ENCODE measurements at places on chromosomes 16 and 17.

DNA sequence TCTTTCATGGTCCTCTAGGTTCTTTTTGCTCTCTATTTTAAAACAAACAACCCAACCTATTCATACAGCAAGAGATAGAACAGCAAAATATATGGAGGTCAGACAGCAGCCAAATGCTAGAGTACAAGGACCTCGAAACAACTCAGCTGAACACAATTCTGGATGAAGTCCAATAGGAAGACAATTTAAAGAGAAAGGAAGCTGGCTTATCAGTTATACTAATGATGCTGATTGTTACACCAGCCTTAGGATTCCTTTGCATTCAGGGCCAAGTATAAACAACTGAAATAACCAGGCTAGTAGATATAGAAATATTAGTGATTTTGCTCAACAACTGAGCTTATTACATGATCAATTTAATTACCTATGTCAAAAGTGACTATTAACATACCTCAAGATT is 2.5 kb downstream of the SSH2 start:
- DNase-seq, result peak; percentile 13

DNA sequence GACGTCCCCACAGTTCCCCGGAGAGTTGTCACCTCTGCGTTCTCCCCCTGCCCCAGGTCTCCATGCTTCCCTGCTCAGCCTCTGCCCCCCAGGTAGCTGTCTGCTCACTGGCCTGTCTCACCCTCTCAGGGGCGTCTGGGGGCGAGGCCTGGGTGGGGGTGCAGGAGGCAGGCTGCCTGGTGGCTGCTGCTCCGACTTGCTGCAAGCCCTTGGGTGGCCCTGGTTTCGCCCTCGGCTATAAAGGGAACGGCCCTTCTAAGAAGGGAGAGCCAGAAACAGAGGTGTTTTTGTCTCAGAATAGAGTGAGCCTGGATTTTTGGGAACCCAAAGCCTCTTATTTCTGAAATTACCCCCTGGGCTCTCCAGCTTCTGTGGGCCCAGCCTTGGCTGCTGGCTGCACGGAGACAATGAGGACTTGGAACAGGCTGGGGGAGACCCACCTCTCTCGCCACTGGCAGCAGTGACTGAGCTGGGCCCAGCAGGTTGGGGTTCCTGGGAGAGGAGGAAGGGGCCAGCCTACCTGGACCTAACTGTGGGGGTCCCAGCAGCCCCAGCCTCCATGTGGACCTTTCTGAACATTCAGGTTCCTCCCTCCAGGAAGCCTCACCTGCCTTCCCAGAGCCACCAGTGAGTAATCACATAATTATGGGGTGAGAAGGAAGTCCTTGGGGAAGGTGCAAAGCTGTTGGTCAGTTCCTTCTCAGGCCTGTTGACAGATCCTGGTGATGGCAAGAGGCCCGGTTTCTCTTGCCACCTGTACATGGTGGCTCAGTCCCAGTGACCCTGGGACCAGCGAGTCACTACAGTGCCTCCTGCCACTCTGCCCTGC is 15.5 kb upstream of the SPNS2 start:
- DNase-seq, result peak; percentile 50

- DNase-seq, result peak; percentile 61
These were observed at the start of gene DLX3 for GRCh38 chr17:49995055-49995738. Gene DLX3 (minus strand): TSS chr17:49995224. CDS start chr17:49994998, 226 bp downstream.

GRCh38 chr17:15413101-15413771 is 54.2 kb downstream of the CDRT4 start:
- DNase-seq, result no peak

- DNase-seq, result peak; percentile 53
These were observed 2.8 kb downstream of the TOB1 start for GRCh38 chr17:50863221-50863843.

DNA sequence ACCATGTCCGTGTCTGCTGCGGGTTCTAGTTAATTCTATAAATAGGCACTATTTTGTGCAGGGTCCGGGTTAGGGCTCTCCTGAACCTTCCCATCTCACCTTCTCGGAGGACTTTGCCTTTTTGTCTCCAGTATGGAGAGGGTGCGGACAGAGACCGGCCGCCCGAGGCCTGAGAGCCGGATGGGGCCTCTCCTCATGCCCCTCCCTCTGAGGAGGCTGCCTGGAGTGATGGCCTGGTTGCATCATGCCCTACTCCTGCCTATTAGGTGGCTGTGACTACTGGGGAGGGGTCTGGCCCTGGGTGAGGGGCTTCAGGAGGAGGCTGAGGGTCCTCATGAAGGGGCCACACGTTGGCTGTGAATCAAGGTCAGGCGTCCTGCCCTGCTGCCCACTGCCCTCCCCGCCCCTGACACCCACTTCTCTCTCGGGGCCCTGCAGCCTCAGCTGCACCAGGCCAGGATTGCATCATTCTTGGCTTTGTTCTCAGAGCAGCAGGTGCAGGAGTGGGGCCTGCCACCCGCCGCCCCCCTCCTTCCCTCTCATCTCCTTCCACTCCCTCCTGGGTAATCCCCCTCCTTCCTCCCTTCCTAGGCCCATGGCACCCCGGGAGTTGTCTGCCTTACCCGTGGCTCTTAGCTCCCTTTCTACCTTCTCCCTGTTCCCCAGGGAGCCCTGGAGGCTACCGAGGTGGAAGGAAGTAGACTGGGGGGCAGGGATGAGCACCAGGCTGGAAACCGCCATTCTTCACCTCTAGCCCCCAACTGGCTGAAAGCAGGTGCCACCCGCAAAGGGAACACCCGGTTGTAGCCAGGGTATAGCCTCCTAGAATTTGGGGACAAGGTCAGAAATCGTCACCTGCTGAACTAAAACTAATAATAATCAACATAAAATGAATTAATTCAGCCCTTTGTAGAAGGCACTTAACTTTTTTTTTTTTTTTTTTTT is 12.7 kb upstream of the ARHGAP23 start:
- DNase-seq, result peak; percentile 75

DNA sequence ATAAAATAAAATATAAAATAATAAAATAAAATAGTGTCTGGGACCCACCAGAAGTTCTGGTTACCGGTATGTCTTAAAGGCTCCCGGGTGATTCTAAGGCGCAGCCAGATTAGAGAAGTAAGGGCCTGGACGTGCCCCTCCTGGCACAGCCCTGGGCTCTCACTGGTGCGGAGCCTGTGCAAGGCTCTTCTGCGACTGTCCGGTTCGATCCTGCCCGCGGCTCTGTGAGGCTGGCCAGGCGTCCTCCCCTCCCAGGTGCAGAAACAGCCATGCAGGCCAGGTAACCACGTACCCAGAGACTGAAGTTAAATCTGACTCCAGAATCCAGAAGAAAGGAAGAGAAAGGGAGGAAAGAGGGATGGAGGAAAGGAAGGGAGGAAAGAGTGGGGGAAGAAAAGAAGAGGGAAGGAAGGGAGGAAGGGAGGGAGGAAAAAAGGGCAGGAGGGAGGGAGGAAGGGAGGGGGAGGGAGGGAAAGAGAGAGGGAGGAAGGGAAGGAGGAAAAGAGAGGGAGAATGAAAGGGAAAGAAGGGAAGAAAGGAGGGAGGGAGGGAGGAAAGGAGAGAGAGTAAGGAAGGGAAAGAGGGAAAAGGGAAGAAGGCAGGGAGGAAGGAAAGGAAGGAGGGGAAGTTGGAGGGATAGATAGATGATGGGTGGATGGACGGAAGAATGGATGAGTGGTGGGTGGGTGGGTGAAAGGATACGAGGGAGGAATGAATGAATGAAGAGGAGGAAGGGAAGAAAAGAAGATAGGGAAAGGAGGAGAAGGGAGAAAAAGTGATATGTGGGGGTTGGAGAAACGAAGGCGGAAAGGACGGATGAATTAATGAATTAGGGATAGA is 42.3 kb downstream of the C16orf82 start:
- no peak for DNase-seq

DNA sequence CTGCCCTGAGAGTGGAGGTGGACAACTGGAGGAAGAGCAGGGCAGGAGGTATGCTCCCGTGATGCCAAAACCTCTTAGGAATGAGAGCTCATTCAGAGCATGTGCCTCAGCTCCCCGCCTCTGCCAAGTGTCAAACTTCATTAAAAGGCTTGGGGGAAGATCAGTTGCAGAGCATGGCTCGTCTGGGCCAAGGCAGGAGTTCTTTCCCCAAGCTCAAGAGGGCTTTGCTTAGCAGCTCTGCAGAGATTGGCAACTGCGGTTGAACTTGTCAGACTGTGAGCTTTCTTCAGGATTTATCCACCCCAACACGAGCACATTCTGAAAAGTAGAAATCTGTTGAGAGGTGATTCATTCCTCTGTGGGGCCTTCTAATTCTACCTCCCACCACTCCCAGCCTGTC is 248.1 kb downstream of the HS3ST3A1 start:
- DNase-seq, result no peak

- DNase-seq, result no peak
These were observed 105.1 kb downstream of the PARN start for GRCh38 chr16:14524979-14525378.

DNA sequence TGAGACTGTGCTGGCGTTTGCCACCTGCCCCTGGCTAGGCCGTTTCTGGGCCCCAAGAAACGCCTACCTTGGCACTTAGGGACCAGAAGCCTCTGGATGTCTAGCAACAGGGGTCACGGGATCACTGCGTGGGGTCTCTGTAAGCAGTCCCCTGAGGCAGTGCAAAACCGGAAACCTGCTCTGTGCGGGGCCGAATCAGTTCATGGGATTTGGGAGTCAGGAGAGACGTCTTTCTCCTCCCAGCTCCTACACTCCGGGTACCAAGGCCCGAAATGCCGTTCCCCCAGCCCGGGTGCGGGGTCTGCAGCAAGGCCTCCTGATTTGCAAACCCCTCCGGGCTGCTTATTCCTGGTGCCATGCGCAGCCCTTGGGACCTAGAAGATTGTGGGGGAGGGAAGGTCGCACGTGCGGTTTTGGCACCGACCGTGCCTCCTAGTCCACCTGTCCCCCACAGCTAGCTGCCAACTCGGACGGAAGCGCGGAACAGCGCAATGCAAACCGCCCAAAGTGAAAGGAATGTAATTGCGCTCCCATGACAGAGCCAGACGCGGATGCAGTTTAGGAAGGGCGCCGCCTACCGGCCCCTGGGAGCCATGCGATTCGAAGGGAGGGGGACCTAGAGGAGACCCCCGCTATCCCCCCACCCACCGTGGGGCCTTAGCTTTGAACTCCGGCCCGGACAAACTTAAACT is 6.5 kb downstream of the IRX5 start:
- DNase-seq, result no peak

DNA sequence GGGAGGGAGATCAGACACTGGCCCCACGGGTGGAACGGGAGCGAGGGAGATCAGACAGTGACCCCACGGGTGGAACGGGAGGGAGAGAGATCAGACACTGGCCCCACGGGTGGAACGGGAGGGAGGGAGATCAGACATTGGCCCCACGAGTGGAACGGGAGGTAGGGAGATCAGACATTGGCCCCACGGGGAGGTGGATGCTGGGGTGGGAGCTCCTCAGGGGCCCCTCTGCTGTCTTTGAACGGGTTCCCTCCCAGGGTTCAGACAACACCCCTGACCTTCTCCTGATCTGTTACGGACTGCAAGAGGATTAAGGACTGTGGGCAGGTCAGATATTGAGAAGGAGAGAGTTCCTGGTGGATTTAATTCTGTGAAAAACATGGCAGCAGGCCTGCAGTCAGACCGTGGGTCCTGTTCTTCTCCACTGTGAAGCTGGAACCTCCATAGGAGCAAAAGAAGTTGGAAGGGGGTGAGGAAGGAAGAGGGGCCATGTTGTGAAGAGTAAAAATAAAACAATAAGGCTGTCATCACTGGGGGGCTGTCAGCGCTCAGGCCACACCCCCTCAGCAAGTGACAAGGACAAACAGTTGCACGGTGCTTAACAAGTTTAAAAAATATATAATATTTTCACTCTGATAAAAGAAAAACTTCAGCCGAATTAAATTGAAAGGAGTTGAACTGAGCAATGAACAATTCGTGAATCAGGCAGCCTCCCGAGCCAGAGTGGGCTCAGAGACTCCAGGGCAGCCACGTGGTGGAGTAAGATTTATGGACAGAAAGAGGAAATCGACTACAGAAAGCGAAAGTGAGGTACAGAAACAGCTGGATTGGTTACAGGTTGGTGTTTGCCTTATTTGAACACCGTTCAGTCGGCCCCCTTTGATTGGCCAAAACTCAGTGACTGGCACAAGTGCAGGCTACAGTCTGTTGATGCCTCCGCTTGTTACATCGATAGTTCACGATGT is 348.7 kb upstream of the TNRC6C start:
- no peak for DNase-seq

- DNase-seq, result no peak
These were observed 27.5 kb downstream of the OR1D5 start for GRCh38 chr17:3035968-3036280.

DNA sequence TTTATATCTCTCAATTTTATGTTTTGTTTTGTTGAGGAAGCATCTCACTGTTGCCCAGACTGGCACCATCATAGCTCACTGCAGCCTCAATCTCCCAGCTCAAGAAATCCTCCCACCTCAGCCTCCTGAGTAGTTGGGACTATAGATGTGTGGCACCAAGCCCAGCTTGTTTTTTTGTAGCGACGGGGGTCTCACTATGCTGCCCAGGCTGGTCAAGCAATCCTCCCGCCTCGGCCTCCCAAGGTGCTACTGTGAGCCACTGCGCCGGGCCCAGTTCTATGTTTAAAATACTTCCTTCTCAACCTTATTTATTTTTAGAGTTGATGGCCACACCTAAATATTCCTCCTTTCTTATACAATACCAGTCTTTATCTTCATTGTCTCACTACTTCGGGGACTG is 1.9 kb upstream of the NFE2L1 start:
- DNase-seq, result no peak

- no peak for DNase-seq
These were observed 98.7 kb upstream of the SDK2 start for GRCh38 chr17:73742948-73743381.

DNA sequence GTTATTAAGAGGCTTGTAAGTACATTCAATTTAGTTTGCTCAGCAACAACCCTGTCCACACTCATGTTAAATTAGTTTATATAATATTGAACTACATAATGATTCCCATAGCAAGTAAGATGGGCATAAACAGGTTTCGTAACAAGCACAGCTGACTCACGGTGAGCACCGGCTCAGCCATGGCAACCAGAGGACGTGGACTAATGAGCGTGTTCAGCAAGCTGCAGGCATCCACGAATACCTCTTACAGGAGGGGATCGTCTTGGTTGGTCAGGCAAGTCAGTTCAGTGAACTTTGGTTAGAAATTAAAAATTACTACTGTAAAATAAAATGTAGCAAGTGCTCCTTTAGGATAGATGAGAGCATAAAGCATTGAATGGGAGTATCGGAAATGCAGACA is 58.4 kb downstream of the ELAC2 start:
- DNase-seq, result no peak

- no peak for DNase-seq
These were observed 81.3 kb downstream of the METRNL start for GRCh38 chr17:83160443-83161297.

DNA sequence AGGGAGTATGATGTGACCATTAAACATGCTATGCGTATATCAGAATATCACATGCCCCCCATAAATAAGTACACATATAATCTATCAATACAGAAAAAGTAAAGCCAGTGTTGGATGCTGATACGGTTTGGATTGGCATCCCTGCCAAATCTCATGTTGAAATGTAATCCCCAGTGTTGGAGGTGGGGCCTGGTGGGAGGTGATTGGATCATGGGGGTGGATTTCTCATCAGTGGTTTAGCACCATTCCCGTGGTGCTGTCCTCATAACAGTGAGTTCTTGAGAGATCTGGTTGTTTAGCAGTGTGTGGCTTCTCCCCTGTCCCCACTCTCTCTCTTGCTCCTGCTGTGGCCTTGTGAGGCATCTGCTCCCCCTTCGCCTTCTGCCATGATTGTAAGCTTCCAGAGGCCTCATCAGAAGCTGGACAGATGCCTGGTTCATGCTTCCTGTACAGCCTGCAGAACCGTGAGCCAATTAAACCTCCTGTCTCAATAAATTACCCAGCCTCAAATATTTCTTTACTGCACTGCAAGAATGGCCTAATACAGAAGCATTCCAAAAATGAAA is 88.9 kb downstream of the AATF start:
- DNase-seq, result no peak

- DNase-seq, result no peak
These were observed 161.7 kb upstream of the SOX9 start for GRCh38 chr17:71959154-71959553.

GRCh38 chr17:63099425-63099824 is 133.4 kb downstream of the TANC2 start:
- peak; percentile 39 for DNase-seq
